Effector CD4-positive, alpha-beta T cell (primary cell): ENCODE measurements at places on chromosomes 12 and 14.

DNA sequence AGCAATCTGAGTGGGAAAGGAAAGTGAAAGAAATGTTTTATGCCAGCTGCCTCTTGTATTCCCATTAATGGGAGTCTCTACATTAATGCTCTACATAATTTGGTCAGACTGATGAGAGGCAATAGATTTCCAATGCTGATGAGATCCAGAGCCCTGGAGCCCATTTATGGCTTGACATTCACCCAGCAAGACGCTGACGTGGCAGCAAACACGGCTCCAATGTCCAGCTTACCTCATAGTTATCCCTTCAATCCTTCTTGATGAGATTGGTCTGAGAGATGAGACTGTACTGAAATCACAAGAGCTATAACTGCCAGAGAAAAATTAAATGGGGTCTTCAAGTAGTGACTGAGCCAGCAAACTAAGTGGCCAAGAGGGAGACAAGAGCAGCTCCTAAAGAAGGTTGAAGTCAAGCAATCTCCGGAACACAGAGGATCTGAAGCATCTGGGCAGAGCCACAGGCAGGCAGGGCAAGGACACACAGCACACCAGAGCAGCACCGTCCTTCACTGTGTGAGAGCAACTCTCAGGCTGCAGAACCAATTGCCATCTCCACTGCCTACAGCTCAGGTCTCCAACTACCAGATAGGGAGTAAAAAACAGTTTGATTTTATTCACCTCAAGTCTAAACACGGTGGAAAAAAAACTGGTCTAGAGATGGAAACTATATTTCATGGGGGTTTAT lies 7.3 kb upstream of the MYO1A start:
- no peak for DNase-seq

GRCh38 chr12:89059721-89060541 lies 292.4 kb downstream of the DUSP6 start:
- no peak for DNase-seq

DNA sequence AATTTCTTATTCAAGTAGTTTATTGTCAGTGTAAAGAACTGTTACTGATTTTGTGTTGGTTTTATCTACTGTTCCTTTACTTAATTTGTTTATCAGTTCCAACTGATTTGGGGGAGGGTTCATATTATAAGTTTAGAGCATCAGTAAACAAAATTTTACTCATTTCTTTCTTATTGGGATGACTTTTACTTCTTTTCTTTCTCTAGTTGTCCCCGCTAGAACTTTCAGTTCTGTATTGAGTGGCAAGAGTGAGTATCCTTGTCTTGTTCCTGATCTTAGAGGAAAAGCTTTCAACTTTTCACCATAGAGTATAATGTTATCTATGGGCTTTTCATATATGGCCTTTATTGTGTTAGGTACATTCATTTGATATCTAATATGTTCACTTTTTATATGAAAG lies 584.1 kb downstream of the LRFN5 start:
- DNase-seq = no peak

DNA sequence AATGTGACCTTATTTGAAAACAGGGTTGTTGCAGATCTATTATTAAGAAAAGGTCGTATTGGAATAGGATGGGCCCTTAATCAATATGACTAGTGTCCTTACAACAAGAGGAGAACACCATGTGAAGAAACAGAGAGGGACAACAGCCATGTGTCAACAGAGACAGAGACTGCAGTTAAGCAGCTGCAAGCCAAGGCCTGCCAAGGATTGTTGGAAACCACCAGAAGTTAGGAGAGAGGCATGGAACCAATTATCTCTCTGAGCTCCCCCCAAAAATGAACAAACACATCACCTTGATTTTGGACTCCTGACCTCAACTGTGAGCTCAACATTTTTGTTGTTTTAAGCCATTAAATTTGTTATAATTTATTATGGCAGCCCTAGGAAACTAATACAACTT lies 214.6 kb upstream of the PRKD1 start:
- DNase-seq = no peak

DNA sequence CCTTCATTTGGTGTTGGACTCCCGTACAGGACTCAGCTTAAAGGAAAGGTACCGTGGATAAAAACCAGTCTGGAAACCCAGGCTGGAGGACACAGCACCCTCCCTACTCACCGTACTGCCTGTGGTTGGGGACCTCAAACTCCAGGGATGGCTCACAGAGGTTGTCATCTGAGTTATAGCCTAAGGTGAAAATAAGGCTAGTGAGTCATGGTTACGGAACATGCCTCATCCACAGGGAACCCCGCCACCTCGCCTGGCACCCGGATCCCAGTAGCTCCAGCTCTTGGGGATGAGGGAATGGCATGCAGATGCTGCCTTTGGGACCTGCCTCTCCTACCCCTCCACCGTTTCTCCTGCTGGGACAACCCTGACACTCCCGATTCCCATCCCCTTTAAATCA lies 36.8 kb upstream of the GPR68 start:
- no peak for DNase-seq

GRCh38 chr12:1840981-1841425 lies 20.6 kb downstream of the LRTM2 start:
- no peak for DNase-seq

GRCh38 chr12:121444842-121445202 lies 44.9 kb downstream of the RNF34 start:
- DNase-seq = no peak

GRCh38 chr12:58425481-58426392 lies 484.4 kb downstream of the ATP23 start:
- DNase-seq = no peak

DNA sequence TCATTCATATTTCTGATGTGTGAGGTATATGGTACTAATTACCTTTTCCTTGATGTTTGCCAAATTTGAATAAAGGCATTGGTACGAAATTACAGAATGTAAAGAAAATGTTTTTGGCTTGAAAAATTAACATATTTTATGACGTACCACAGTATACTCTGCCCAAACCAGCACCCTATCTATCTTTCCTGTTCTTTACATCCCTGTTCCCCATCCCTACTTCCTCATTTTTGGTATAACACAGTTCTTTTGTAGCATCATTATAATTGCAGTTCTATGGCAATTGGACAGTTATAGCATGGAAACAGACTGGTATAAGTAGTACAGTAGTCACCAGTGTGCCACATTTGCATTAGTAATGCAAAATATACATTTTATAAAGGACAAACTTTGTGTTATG lies 7.0 kb upstream of the CCT2 start:
- no peak for DNase-seq

DNA sequence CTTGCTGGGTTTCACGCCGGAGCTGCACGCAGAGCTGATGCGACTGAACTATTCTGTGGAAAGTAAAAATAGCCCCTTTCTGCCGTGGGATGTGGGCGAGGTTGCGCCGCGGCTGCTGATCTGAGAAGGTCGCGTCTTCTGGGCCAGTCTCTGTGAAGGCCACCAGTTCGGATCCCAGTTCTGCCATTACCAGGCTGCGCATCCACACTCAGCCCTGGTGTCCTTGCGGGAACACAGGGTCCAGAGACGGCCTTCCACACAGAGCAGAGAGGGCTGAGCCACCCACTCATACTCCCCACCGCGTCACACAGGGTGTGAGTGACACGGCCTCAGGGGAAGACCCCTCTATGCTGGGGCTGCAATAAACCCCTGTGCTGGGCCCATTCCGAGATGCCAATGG lies 13.9 kb downstream of the GALNT9 start:
- DNase-seq = no peak

GRCh38 chr12:82517027-82517426 lies 158.7 kb downstream of the METTL25 start:
- no peak for DNase-seq

DNA sequence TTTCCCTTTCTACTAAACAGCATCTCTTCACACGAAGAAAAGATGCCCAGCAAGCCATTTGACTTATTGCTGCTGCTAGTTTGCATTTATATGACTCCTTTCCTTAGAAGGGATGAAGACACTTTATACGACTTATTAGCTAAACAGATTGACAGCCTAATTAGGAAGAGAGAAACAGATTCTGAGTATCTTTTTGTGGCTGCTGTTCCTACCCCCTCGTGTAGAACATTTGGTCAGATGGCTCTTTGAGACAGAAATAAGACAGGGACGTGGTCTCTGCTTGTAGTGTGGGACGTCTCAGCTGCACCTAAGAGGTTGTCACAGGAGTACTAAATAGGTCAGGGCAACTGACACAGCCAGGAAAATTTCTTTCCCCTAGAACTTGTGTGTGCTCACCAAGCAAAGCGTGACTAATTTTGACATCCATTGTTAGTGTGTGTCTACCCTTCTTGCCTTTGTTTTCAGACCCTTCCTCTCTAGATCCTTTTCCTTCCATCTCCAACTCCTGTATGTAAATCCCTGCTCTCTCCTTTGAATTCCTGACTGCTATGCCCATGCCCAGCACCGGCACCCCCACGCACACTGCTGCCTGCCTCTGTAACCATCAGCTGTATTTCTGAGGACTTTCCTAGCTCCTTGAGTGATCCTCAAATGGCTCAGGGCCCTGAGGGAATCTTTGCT lies 83.2 kb downstream of the DAD1 start:
- no peak for DNase-seq

GRCh38 chr12:115437061-115437567 lies 753.1 kb upstream of the TBX3 start:
- DNase-seq = no peak

GRCh38 chr12:116263844-116264243 lies 13.6 kb downstream of the MED13L start:
- no peak for DNase-seq

DNA sequence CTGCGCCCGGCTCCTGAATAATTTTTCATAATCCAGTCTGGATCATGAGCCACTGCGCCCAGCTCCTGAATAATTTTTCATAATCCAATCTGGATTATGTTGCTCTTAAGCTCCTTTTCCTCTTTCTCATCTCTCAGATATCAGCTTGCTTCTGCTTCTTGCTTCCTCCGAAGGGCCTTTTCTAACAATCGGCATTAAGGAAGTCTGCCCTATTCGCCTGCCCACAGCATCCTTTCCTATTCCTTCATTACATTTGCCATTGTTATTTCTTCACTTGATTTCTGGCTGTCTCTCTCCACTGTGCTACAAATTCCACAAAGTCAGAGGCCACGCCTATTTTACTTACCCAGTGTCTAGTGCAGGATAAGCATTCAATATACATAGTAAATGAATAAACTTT lies 83.5 kb downstream of the TTC7B start:
- DNase-seq = no peak

- DNase-seq = no peak
Measured at GRCh38 chr14:28102814-28103213, 663.8 kb upstream of the FOXG1 start.

- DNase-seq = no peak
Measured at GRCh38 chr14:23384364-23385080, 7.7 kb downstream of the CMTM5 start.

DNA sequence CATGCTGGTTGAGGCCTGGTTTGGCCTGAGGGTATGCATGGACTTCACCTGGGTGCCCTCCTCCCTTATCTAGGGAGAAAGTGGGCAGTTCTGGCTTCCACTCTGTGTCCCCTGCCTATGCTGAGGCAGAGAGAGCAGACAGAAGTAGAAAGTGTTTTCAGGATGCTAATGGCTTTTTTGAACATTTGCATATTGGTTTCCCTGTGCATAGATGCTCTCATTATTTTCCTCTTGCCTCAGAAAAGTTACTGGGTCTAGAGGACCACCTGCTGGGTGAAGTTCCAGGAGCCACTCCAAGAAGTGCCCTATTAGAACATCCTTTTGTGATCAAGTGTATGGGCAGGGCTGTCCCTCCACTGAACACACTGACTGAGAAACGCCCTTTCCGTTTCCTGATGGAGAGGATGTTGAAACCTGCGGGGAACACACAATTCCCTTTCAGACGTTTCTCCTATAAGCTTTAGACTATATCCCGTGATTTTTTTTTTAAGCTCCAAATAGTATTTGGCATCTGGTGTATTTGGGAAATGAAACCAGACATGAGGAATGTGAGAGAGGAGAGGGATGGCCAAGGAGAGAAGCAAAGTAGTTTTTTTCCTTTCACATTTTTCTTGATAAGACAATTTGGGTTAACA lies 66.6 kb downstream of the DAAM1 start:
- no peak for DNase-seq

GRCh38 chr14:75042035-75042434 lies 9.2 kb downstream of the MLH3 start:
- no peak for DNase-seq

DNA sequence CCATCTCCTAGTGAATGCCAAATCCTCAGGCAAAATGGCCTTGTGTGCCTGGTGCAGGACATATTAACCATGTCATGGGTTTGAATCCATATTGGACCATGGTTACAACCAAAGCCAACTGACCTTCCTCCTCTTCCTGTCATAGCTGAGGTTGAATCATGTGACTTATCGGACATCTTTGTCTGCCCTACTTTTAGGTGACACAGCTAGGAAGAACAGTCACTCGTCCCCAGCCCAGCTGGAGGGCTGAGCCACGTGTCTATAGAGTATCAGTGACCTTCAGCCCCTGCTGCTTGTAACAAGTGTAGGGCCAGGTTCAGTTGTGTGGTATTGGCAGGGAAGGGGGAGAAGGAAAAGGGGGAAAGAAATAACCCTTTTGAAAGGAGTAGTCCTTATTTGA lies 225.2 kb downstream of the KTN1 start:
- DNase-seq = no peak

- DNase-seq = peak; percentile 34
Measured at GRCh38 chr12:6764011-6764828, 1.9 kb upstream of the PTMS start.

GRCh38 chr14:33800735-33801163 lies 150.1 kb downstream of the EGLN3 start:
- no peak for DNase-seq
